ENCODE measurements at places on chromosomes 2 and 18.

DNA sequence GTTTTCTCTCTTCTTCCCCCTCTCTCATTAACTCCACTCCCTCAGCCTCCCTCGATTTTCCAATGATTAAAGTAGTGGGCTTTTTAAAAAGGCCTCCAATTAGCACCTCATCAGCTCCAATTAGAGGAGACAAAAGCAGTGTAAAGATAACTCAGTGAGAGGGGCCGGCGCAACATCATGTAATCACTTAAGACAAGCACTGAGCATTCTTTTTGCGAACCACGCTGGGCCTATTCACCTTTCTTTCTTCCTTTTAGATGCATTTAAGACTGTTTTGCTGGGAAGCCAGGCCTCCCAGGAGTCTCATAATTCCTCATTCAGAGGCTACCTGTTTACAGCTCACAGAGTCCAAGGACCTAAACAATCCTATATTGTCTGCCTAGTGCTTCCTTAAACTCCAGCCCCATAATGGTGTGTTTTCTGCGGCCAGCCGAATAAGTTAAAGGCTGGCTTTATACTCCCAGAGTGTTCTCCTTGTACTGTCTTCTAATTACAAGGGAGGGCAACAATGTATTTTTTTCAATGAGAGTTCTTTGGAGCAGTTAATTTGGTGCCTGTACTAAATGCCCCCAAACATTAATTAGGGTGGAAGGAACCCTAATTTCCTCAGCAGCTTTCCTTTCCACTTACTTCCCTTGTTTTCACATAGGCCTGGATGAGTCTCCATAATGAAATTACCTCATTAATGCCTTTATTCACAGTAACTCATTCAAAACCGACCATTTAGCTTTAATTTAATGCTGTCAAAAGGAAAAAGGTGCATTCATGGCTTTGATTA, 28.0 kb upstream of the LMAN1 start:
- DNase-seq = no peak

DNA sequence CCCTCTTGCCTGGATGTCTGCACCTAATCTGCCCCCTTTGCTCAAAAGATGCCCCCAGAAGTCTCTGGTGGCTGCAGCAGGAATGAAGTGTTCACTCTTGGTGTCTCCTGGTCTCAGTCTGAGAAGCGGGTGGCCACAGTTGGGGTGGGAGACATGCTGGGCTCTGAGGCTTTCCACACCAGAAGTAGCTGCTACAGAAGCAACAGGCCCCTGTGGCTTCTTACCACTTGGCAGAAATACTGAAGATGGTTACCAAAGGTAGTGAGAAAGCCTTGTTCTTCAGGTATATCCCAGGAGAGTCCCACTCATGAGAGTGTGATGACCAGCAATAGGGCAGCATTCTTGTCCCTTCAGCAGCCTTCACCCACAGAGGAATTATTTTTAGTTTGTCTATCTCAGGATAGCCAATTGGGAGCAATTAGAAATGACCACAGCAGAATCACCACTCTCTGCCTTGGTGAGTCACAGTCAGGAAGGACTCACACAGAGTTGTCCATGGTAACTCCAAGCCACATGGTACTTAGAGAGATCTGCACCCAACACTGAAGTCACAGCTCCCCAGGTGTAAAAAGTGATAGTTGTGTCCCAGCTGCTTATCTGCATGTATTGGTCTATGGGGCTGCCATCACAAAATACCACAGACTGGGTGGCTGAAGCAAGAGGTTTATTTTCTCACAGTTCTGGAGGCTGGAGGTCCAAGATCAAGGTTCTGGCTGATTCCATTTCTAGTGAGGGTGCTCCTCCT, 169.8 kb upstream of the ID2 start:
- no peak for DNase-seq

DNA sequence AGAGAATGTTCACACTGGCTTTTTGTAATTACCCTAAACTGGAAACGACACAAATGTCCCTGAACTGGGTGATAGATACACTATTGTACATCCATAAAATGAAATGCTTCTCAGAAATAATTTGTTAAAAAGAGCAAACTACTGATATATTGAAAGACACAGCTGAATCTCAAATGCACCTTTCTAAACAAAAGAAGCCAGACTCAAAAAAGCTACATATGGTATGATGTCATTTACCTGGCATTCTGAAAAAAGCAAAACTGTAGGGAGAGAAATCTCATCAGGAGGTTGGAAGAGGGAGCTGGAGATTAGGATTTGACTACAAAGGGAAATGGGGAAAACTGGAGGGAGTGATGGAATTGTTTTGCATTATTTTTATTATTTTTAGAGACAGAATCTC, 12.0 kb downstream of the SLC38A11 start:
- no peak for DNase-seq

- no peak for DNase-seq
Observed at GRCh38 chr2:43426305-43427031, 169.4 kb downstream of the THADA start.

DNA sequence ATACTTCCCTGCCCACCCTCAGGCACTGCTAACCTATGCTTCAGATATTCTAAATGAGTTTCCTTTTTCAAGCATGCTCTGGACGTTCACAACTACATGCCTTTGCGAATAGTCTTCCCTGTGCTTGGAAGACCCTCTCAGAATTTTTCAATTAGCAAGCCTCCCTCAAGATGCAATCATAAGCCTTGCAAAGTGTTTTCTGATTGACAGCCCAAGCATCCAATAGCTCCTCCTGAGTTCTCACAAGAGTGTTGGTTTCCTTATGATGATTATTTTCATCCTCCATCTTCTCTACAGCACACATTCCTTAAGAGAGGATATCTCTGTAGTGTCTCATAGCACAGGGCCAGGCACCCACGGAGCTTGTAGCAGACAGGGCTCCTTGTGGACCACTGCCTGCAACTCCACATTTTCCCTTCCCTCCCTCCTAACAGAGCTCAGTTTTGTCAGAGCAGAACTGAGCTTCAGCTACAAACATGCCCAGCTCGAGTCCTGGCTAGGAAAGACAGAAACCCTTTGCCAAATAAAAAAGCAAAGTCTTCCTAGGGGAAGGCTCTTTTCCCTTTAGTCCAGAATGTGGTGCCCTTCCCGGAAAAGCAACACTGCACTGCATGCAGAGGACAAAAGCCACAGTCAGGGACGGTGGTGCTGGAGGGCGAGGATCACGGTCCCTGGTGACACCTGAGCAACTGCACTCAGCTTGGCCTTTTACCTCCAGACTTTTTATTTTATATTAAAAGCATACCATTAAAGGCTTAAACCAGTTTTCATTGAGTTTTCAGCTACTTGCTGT, 819.8 kb upstream of the ID2 start:
- DNase-seq = no peak

DNA sequence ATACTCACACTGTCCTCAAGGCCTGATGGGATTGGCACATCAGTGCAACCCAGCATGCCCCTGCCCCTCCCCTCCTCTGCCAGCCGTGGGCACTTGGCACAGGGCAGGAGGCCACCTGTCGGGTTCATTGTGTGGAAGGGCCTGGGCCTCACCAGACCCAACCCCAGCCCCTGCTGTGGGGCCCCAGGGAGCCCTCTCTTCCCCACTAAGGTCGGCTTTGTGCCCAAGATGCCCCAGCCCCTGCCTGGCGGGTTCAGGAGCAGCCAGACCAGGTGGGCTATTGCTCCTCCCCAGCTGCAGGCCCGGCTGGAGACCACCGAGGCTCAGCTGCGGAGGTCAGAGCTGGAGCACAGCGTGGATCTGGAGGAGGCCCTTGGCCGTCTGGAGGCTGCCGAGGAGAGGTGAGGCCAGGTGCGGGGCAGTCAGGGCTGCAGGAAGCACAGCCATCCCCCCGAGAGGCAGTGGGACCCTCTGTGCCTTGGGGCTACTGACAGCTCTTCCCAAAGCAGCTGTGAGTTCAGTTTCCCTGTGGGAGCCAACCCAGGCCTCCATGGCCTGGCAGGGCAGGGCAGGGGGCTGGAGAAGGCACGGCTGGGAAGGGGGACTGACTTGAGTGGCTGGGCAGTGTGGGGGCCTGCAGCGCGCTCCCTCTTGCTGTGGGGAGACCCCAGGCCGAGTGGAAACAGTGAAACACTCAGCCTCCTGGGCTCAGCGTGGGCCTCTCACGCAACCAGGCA, 16.3 kb downstream of the CROCC2 start:
- DNase-seq = no peak

GRCh38 chr2:1995987-1996386, 251.7 kb upstream of the PXDN start:
- DNase-seq = no peak

DNA sequence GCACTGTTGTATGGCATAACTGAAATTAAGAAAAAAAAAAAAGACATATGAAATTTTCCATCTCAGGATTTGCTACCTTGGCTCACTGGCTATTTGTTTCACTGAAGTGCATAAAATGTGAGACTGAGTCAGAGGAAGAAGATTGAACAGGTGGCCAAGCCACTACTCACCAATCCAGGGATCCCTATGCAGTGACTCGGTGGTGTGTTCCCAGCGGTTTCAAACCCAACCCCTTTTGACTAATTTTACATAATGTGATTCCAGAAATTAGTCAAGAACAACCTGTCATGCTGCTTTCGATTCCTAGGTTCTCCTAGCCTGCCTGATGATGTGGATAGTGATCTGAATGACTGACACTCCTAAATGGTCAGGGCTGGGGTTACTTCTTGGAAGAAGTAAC, 77.3 kb downstream of the KLHL14 start:
- no peak for DNase-seq

DNA sequence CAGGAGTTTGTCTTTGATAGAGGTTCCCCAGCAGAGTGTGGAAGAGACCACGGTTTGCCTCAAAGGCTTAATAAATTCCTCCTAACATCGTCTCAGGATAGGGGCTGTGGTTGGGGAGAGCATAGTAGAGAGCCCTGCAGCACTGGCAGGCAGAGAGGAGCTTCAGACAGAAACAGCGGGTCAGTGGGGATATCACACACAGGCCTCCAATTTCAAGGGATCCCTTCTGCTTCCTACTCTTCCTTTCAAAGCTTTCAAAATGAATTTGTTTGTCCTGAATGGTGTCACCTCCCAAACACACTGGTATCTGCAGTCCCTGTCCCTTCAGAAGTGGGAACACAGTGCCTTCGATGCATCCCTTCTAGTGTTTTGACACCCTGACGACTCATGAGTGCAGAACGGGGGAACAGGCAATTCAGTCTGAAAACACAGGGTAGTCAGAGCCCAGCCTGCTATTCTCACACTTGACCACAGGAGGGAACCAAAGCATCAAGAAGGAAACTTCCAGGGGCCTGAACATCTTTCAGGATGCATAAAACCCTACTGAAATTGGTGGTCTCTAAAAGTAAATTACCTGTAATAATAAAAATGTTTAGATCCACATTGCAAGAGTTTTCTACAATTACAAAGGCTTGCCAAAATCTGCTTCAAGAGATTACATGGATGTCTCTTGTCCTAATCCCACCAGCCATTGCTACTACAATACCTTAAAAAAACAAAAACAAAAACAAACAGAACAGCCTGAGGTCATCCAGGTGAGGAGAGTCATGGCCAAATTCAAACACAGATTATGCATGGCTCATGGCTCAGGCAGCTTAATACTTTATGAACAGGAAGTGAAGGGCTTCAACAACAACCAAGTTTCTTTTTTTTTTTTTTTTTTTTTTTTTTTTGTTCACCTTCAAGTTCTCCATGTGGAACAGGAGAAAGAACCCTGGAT, 49.8 kb downstream of the SLC14A2 start:
- DNase-seq = peak; percentile 48

DNA sequence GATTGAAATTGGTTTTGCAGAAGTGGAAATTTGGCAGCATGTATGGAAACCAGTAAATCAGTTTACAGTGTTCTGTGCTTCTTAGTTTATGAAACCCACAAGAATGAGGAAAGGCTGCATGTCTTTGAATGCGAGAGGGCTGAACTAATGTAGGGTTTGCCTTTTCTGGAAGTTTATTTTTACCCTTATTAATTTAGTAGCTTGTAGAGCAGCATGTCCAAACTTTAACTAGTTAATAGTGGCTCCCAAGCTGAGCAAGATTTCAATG, 50.4 kb downstream of the LDLRAD4 start:
- DNase-seq = no peak

DNA sequence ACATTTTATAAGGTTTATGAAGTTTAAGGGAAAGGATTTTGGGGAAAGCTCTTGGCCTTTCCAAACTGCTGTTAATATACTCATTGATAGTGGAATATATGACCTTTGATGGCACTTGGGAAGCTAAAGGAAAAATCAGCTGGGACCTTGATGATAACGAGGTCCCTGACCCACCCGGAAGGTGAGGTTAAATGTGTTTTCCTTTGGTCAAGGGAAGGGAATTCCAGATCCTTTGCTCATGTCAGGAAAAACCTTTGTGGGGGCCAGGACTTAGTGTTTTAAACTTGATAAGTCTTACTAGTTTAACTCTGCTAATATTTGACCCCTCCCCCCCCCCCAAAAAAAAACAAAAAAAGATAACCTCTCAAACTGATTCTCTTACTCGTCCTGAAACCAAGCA, 50.7 kb downstream of the CRIM1 start:
- DNase-seq = no peak

GRCh38 chr2:114128263-114128662, 238.4 kb downstream of the ACTR3 start:
- no peak for DNase-seq

DNA sequence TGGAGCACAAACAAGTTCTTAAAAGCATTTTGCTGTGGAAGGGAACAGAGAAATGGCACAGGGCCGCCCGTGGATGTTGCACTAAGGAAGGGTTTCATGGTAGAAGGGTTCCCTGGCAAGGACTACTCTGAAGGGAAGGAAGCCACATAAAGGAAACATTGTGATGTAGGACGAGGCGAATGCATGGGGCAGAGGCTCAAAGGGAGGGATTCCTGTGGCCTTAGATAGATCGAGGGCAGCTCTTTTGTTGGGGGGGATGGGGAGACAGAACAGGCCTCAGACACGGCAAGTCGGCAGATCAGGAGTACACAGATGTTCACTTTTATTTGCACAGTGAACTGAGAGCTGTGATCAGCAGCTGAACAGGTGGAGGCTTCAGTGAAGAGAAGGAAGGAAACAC, 205.4 kb downstream of the SNTG2 start:
- no peak for DNase-seq

Measured in stimulated activated CD8-positive, alpha-beta memory T cell treated with anti-CD3 and anti-CD28 coated beads, Interleukin-4, amount 100 ng/mL, for 1 hour (primary cell).